ENCODE measurements at places on chromosomes 16 and 17.

- no peak for DNase-seq
These were observed 2.9 kb upstream of the MT2A start for GRCh38 chr16:56605475-56605874.

DNA sequence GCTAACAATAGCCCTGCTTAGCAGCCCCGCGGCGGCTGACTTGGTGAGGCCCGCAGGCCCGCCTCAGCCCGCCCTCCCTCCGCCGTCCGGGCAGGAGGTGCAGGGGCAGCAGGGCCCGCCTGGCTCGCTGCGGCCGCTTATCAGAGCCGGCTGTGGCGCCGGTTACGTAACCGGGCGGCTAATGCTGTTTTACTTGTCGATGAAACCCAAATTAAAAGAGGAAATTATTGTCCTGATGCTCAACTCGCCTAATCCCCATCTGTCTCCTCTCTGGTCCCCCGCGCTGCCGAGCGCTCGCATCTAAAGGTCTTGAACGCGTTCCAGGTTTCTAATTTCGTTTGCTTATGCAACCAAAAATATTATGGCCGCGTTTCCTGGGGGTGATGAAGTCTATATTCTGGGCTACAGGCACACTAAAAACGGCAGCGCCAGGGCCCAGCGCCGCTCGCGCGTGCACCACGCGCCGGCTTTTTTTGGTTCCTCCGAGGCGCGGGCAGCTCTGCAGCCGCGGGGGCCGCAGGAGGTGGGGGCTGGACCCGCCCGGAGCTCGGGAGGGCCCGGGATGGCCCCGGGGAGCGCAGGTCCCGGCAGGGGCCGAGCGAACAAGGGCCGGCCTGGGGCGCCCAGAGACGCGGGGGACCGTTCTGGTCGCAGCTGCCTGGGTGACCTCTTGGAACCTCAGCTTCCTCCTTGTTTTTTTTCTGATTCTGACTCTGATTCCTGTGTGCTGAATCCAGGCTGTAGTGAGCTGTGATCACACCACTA, 65.2 kb upstream of the TOB1 start:
- DNase-seq, result peak; percentile 70

DNA sequence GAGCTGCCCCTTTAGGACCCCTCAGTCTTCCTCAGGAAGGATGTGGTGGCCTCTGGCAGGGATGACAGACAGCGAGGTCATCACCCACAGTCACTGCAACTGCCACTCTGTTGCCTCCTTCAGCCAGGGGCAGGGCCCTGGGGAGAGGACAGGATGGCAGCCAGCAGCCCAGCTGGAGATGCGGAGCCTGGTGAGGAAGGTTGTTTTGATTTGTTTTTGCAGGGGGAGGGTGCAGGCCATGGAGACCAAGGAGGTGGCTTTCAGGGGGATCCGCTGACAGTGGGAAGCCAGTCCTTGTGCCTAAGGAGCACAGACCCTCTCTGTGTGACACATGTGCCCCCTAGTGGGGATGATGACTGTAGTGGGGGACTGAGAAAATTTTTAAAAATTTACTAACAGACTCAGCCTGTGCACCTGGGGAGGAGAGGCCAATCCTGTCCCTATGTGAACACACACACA, 7.4 kb downstream of the PRCD start:
- peak; percentile 70 for DNase-seq

DNA sequence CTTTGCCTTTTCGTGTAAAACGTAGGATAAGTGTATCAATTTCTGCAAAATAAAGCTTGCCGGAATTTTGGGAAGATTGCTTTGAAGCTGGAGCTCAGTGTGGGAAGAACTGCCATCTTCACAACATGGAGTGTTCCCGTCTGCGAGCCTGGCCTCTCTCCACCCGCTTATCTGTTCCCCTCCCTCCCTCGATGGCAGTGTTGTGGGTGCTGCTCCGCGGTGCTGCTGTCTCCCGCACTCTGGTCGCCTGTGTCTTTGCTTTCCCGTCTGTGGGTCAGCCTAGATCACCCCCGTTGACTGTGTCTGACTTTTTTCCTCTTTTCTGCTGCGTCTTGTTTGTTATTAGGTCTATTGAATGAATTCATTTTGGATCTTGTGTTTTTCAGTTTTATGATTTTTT, 17.0 kb downstream of the ACSF3 start:
- DNase-seq, result no peak

DNA sequence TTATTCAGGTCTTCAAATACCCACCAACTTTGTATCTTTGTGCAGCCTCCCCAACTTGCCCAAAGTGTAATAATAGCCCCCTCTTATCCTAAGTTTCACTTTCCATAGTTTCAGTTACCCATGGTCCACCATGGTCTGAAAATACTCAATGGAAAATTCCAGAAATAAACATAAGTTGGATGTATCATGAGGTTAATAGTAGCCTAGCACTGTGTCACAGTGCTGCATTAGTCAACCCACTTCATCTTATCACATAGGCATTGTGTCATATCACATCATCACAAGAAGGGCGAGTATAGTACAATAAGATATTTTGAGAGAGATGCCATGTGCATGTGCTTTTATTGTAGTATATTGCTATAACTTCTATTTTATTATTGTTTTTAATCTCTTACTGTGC, 21.9 kb downstream of the OMG start:
- DNase-seq, result no peak

DNA sequence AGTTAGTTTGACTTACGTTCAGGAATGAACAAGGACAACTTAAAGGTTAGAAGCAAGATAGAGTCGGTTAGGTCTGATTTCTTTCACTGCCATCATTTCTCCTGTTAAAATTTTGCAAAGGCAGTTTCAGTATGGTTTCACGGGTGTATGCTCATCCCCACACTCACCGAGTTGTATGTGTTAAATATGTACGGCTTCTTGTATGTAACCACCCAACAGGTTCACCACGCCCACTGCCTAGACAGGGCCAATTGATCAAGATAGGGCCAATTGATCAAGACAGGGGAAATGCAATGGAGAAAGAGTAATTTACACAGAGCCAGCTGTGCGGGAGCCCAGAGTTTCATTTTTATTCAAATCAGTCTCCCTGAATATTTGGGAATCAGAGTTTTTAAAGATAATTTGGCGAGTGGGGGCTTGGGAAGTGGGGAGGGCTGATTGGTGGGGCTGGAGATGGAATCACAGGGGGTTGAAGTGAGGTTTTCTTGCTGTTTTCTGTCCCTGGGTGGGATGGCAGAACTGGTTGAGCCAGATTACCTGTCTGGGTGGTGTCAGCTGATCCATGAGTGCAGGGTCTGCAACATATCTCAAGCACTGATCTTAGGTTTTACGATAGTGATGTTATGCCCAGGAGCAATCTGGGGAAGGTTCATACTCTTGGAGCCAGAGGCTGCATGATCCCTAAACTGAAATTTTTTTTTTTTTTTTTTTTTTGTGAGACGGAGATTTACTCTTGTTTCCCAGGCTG, 62.4 kb upstream of the PLCG2 start:
- no peak for DNase-seq
